WTC11 (cell line): ENCODE measurements at places on chromosomes 12 and 14.

GRCh38 chr12:102958830-102959176 is 1.3 kb downstream of the ASCL1 start:
- DNase-seq, result no peak

GRCh38 chr12:48024735-48025134 is 20.5 kb upstream of the COL2A1 start:
- DNase-seq, result no peak

DNA sequence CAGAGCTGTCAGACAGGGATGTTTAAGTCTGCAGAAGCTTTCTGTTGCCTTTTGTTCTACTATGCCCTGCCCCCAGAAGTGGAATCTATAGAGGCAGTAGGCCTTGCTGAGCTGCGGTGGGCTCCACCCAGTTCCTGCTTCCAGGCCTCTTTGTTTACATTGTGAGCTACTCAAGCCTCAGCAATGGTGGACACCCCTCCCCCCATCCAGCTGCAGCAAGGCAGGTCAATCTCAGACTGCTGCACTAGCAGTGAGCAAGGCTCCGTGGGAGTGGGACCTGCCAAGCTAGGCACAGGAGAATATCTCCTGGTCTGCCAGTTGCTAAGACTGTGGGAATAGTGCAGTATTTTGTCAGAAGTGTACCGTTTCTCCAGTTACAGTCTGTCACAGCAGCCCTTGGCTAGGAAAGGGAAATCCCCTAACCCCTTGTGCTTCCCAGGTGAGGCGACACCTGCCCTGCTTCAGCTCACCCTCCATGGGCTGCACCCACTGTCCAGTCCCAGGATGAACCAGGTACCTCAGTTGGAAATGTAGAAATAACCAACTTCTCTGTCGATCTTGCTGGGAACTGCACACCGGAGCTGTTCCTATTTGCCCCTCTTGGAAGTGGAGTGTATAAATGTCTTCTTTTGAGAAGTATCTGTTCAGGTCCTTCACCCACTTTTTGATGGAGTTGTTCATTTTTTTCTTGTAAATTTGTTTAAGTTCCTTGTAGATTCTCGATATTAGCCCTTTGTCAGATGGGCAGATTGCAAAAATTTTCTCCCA is 213.5 kb upstream of the SLC38A2 start:
- DNase-seq, result peak; percentile 70

GRCh38 chr12:94516985-94517384 is 57.3 kb upstream of the CEP83 start:
- no peak for DNase-seq

- DNase-seq, result no peak
Measured at GRCh38 chr12:50579757-50580267, 75.0 kb downstream of the DIP2B start.

DNA sequence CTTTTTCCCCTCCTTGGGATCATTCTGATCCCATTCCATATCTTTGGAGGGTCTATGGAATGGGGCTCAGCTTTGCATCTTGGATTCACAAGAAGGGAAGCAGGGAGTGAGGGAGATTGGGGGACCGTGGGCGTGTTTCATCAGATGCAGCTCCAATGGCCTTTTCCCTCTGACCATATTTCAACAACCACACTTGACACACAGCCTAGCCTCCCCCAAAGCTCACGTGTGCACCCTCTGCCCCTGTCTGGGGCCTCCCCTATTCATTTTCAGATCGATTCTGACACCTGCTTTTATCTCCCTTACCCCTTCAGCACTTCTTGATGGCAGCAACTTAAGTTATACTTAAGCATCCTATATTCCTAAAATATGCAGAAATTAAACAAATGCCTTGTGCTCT is 126.6 kb downstream of the CHST11 start:
- no peak for DNase-seq

DNA sequence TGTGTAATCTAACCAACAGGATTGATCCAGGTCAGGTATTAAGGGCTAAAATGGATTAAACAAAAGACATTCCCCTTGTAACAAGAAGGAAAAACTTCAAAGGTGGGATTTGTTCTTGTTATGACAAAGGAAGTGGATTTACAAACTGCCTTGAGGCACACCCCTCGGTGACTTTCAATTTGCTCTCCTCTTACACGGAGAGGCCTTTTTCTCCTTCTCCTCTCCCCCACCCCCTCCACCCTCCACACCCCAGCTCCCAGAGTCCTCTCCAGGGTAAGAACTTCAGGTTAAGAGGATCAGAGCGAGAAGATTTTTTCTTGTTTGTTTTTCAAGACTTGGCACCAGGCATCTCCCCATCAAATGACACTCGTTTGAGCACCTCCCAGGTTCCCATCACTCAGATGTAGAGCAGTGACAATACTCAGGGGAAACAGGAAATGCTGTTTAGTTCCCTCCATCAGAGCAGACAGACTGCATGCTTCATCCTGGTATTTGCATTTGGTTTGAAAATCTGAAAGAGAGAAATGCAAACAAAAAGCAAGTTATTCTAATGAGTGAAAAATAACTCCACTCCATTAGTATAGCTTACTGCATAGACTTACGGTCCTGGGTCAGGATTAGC is 77.6 kb upstream of the TMEM260 start:
- no peak for DNase-seq

DNA sequence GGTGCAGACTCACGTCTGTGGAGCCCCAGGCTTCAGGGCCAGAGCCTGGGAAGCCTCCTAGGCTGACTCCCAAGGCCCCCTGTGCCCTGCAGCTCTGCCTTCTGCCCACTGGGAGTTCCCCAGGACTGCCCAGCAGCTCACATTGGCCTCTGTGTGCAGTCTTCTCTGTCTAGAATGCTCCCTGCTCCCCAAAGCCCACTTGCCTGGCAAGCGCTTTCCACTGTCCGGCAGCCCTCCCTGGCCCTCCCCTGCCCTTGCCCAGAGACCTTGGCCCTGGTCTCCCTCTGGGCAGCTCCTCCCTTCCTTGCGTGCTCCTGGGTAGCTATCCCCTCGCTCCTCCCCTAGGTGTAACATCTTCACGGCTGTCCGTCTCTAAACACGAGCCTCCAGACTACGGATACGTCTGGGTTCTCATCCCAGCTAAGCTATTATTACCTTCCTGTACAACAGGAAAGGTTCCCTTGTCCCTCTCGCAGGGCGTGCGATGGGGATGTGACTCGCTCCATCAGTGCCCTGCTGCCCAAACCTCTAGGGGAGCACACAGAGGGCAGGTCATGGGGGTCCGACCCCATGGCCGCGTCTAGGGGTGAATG is 325.5 kb upstream of the RTL1 start:
- DNase-seq, result no peak
